Activated CD8-positive, alpha-beta memory T cell treated with anti-CD3 and anti-CD28 coated beads for 1 hour (primary cell): ENCODE measurements at places on chromosomes 2 and 18.

DNA sequence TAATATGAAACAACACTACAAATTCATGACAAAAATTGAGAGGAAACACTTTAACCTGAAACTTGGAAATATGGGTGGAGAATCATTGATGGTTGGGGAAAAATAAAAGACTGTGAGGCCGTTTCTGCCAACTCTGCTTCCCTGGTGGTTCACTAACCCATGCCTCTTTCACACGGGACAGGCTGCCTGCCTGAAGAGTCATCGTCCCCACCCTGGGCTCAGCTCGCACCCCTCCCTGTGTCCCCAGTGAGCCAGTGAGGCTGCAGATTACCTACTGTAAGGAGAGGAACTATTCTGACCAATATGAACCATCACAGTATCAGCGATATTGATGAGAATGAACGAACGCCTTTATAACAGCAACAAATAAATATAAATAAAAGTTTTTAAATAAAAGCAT, 357.8 kb upstream of the CDH20 start:
- no peak for DNase-seq

DNA sequence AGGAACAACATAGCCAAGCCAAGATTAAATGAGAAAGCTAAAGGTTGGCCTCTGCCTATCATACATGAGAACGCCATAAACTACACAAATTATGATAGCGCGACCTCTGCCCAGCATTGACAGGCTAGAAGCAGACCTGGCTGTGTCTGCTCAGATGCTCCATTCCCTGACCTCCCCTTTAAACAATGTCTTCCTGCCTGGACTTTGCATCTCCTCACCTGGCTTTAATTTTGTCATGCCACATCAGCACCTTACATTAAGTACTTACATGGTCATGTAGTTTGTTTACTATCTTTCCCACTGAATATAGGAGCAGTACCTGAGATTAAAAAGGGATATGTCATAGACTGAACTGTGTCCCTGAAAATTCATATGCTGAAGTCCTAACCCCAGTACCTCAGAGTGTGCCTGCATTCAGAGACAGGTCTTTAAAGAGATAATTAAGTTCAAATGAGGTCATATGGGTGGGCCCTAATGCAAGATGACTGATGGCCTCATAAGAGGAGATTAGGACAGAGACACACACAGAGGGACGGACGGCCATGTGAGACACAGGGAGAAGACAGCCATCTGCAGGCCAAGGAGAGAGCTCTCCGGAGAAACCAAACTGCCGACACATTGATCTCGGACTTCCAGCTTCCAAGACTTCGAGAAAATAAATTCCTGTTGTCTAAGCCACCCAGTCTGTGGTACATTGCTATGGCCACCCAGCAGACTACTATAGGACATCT, 103.7 kb downstream of the BIN1 start:
- no peak for DNase-seq

- no peak for DNase-seq
These were observed 33.9 kb downstream of the ZAP70 start for GRCh38 chr2:97747285-97747684.

GRCh38 chr2:30439879-30440278, 7.2 kb upstream of the LCLAT1 start:
- DNase-seq: peak; percentile 3

- DNase-seq: no peak
These were observed 59.2 kb downstream of the DOCK10 start for GRCh38 chr2:224982910-224983711.

GRCh38 chr18:2572892-2573291, 1.5 kb downstream of the NDC80 start:
- DNase-seq: no peak

- DNase-seq: no peak
These were observed 36.1 kb downstream of the TRPM8 start for GRCh38 chr2:233953087-233953801.

GRCh38 chr2:191499874-191500565, 177.9 kb upstream of the NABP1 start:
- DNase-seq: no peak

- DNase-seq: no peak
These were observed 64.4 kb downstream of the COL5A2 start for GRCh38 chr2:189115126-189115525.

- DNase-seq: no peak
These were observed 178.4 kb upstream of the TPO start for GRCh38 chr2:1234731-1235308.

- DNase-seq: no peak
These were observed 80.3 kb downstream of the CD28 start for GRCh38 chr2:203786549-203787351.

GRCh38 chr2:231223458-231223976, 25.1 kb downstream of the ARMC9 start:
- no peak for DNase-seq

GRCh38 chr2:27152102-27152795, 3.4 kb downstream of the TCF23 start:
- DNase-seq: no peak

GRCh38 chr2:96148410-96149217, 3.4 kb upstream of the DUSP2 start:
- peak; percentile 92 for DNase-seq

DNA sequence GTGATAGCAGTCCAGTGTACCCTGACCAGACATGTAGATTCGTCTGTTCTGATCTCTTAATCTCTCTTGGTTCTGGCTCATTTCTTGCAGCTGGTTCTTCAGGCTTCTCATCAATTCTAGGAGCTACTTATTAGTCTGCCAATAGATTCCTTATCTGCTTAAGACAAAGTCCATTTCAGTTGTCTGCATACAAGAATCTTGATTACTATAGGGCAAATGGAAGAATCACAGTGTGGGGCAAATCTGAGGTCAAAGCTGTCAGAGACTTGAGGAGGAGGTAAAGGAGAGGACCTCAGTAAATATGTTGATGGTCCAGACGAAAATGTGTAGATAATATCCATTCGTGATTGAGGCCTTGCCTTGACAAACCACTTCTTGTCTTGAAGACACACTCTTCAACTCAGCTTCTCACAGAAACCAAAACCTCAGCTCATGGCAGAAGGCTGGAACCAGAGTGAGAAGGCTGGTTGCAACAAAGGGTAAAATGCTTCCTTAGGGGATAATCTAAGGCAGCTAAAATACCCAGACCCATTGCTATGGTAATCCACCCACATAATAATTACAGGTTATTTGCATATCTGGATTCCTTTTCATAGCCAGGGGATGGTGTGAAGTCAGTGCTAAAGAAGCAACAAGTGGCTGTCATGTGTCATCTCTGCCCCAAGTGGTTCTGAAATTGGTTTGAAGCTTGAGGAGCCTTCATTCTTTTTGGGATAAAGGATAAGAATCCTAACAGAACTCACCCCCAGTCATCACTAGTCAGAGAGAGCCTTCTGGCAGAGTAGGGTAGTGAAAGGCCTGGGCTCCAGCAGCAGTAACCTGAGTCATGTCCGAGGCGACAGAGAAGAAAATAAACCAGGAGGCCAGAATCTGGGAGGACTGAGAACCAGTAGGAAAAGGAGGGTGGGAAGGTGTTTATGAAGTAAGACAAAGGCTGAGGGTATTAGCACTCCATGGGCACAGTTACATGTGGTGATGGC, 29.2 kb upstream of the PELI1 start:
- DNase-seq: no peak

DNA sequence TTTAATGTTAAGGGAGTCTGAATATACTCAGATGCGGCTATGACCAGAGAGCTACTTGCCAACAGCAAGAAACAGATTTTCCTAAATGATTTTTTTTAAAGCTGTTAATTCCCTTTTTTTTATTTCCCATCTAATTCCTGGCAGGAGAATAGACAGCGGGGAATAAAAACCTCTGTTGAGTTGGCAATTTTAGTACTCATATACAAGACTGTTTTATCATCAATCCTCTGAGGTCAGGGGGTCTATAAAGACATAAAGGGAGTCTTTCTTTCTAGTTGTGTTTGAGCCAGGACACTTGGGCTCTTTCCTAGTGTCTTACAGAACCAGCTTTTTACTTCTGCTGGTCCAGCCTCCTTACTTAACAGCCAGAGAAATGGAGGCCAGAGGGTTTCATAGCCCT, 29.4 kb downstream of the MAIP1 start:
- no peak for DNase-seq

DNA sequence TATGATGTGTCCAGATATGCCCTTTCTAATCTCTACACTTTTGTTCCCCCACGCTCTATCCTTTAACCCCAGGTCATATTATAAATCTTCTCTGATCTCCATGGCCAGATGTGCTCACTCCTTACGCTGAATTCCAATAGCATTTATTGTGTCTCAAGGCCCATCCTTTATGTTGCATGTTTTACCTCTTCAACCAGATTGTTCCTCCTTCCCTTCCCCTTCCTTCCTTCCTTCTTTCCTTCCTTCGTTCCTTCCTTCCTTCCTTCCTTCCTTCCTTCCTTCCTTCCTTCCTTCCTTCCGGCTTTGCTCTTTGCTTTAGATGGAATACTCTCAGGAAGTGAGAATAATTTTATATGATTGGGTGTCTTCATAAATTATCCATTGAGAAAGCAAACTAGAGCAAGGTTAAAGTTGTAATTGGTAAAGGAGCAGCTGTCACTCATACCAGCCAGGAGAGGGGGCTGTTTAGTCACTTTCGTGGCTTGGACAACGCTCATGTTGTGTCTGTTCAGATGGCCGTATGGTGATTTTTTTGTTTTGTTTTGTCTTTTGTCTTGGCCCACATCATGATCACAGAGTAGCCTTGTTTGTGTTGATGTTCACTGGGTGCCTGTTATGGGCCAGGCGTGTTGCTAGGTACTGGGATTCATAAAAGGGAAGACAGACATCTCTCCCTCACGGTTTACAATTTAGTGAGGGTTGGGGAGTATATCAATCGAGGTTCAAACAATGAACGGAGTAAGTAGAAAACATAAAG, 68.0 kb downstream of the DAW1 start:
- no peak for DNase-seq

DNA sequence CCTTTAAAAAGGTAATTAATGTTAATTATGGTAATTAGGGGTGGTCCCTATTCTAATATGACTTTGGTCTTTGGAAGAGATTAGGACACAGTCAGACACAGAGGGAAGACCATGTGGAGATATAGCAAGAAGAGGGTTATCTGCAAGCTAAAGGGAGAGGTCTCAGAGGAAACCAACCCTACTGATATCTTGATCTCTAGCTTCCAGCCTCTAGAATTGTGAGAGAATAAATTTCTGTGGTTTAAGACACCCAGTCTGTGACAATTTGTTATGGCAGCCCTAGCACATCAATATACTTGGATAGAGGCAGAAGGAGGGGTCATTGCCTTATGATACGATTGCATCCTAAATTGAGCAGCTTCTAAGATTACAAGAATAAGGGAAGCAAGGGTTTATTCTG, 21.3 kb upstream of the NT5C1B start:
- no peak for DNase-seq

- DNase-seq: no peak
These were observed 112.2 kb downstream of the SOS1 start for GRCh38 chr2:39008665-39009064.

- no peak for DNase-seq
These were observed 409.2 kb upstream of the HS6ST1 start for GRCh38 chr2:128727914-128728313.

DNA sequence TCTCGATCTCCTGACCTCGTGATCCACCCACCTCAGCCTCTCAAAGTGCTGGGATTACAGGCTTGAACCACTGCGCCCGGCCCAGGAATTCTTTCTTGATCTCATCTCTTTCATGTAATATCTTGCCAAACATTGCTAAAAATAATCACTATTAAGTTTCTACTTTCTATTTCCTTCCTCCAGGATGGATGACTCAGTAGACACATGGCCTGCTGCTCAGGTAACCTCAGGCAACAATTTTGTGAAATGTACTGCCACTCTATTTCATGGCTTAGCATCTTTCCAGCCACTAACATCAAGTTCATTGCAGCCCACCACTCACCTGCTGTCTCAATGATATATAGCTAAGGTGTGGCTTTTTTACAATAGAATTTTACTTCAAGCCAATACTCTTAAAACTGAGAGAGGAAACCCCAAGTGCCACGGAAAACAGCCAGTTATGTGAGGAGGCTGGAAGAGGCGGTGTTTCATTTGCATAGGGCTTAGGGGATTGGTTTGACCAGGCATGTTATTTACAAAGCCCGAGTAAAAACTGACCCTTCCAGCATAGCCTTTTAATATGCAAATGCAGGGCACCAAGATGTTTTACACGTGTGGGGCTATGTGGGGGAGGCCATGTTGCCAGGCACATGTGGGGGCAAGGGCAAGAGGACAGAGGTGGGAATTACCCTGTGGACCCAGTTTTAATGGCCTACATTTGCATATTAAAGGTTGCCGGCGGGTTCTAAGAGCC, 11.3 kb upstream of the SUMO1 start:
- DNase-seq: no peak

- DNase-seq: no peak
These were observed 23.0 kb downstream of the LYPD6 start for GRCh38 chr2:149353421-149353820.

- peak; percentile 50 for DNase-seq
These were observed 69.9 kb upstream of the DLX2 start for GRCh38 chr2:172172513-172173173.

DNA sequence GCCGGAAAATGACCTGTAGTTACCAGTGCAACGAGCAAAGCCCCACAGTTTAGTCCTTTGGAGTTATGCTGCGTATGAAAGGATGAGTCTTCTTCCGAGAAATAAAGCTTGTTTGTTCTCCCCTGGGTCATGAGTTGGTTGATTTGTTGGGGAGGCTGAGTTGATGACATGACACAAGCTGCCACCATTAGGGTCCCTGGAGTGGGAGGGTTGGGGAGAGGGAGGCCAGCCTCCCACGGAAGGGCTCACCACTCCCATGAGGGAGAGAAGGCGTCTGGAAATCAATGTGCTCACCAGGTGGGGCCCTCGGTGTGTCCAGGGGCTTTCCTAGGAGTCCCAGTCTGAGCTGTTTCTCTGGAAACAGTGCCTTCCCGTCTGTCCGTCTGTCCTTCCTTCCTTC, 7.4 kb upstream of the DGKD start:
- no peak for DNase-seq

DNA sequence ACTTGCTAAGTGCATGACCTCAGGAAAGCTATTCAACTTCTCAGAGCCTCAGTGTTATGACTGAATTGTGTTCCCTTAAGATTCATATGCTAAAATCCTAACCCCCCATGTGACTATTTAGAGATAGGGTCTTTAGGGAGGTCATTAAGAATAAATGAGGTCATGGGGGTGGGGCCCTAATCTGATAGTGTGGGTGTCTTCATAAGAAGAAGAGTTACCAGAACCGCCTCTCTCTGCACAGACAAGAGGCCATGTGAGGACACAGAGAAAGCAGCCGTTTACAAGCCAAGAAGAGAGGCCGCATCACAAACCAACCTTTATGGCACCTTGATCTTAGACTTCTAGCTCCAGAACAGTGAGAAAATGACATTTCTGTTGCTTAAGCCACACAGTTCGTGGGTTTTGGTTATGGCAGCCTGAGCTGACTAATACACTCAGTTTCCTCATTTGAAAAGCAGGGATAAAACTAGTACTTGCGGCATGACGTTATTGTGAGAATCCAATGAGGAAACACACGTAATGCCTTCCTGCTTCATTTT, 9.9 kb downstream of the SH2D6 start:
- DNase-seq: no peak

DNA sequence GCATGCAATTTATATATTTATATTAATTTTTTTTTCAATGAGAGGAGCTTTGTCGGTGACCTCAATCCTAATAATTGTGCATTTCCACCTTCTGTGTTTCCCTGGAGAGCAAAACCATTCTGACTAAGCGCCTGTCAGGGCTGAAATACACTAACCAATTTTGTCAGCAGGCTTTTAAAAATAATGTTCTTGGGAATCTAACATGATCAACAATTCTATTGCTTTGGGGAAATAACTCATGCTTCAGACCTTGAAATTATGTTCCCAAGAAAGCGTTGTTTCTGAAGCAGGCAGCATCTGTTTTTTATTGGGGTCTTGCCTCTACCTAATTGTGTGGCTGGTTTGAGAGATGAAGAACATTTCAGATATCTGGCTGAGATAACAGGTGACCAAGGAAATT, 129.1 kb upstream of the ALKAL2 start:
- no peak for DNase-seq
